CD4-positive, alpha-beta T cell treated with Interleukin-6 for 4 hours (primary cell): ENCODE measurements at places on chromosomes 5 and 9.

GRCh38 chr9:3455717-3456116 lies 70.1 kb downstream of the RFX3 start:
- DNase-seq = no peak

DNA sequence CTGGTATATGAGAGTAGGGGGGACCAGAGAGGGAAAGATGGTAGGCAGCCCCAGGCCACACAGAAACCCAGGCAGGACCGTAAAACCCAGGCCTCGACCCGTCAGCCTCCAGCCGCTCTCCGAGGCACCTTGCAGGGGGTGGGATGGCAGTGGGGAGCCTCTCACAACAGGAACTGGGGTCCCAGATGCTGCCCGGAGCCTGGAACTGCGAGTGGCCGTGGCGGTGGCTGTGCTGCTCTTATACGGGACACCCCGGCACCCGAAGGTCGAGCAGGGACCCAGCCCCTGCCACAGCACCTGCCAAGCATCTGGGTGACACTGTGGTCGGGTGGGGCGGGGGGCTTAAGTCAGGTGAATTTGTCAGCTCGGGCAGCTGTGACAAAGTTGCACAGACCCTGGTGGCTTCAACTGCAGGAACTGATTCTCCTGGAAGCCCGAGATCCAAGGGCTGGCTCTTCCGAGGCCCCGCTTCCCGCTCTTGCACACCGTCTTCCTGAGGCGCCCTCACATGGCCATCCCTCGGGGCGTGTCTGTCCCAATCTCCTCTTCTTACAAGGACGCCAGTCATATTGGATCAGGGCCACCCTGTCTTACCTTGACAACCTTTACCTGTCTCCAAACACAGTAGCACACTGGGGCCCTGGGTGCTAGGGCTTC lies 47.6 kb upstream of the EGFL7 start:
- DNase-seq = no peak

- DNase-seq = no peak
Measured at GRCh38 chr9:27329291-27329690, 32.3 kb upstream of the EQTN start.

- DNase-seq = no peak
Measured at GRCh38 chr5:123561230-123561629, 49.3 kb downstream of the CSNK1G3 start.

DNA sequence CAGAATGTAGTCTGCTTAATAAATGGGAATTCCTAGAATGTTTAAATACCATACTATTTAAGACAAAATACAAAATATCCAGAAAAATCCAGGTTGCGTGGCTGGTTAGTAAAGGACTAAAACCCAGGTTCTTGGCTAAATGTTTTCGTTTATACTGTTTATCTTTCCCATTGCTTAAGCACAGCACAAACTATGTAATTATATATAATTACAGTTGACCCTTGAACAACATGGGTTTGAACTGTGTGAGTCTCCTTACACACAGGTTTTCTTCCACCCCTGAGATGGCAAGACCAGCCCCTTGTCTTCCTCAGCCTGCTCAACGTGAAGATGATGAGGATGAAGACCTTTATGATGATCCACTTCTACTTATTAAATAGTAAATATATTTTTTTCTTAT lies 24.7 kb downstream of the XPA start:
- no peak for DNase-seq

DNA sequence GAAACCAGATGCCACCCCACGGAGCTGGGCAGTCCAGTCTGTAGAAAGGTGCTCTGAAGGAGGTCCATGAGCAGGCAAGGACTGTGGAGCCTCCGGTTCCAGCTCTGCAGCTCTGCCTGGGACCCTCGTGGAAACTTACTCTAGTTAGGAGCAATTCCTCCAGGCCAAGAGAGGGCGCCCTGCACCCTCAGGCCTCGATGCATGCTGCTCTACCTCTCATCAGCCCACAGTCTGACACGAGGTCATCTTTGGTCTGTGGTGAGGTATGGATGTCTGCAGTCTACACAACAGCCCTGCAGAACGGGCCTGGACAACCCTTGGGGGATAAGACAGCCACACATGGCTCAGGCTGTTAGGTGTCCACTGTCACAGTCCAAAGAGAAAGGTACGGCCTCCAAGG lies 50.6 kb upstream of the UBTD2 start:
- DNase-seq = no peak

- DNase-seq = no peak
Measured at GRCh38 chr5:83889971-83890745, 169.5 kb upstream of the HAPLN1 start.

- no peak for DNase-seq
Measured at GRCh38 chr5:135203019-135203418, 169.0 kb upstream of the PITX1 start.

GRCh38 chr5:178192244-178192643 lies 5.1 kb upstream of the GMCL2 start:
- no peak for DNase-seq
